ENCODE measurements at places on chromosomes 7 and 10.

DNA sequence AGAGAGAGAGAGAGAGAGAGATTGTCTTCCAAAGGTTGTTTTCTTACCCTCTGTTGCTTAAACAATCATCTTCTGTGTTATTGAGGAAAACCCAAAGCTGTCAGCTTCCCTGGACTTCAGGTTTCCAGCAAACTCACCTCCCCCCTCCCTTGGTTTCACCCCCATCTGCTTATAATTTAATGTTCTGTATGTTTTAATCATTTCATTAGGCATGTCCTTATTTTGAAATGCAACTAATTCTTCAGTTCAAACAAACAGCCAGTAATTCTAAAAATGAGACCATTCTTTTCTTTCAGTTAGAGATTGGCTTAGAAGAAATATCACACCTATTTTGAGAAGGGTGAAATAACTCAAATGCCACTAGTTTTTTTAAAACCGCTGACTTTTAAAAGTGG lies 102.9 kb downstream of the FAM204A start:
- DNase-seq, result no peak

- DNase-seq, result no peak
Measured at GRCh38 chr10:29131952-29132547, 156.8 kb upstream of the LYZL1 start.

- DNase-seq, result no peak
Measured at GRCh38 chr10:132103116-132103910, 37.6 kb downstream of the JAKMIP3 start.

- DNase-seq, result no peak
Measured at GRCh38 chr10:18282094-18282493, 141.9 kb downstream of the CACNB2 start.

DNA sequence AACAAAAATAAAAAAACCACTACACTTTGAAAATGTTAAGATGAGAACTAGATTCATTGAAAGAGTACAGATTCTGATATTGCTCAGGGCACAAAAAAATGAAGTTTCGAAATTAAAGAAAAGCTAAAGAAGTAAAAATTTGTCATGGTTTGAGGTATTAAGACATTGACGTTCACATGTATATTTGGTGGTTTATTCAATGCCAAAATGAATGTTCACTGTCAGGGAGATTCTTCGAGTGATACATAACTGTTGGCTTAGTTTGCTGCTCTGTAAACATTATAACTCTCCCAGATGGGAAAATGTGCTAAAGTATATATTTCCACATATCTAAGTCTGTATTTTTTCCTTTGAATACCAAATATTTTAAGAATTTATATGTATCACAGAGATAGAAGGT lies 345.0 kb downstream of the SEMA3D start:
- no peak for DNase-seq

DNA sequence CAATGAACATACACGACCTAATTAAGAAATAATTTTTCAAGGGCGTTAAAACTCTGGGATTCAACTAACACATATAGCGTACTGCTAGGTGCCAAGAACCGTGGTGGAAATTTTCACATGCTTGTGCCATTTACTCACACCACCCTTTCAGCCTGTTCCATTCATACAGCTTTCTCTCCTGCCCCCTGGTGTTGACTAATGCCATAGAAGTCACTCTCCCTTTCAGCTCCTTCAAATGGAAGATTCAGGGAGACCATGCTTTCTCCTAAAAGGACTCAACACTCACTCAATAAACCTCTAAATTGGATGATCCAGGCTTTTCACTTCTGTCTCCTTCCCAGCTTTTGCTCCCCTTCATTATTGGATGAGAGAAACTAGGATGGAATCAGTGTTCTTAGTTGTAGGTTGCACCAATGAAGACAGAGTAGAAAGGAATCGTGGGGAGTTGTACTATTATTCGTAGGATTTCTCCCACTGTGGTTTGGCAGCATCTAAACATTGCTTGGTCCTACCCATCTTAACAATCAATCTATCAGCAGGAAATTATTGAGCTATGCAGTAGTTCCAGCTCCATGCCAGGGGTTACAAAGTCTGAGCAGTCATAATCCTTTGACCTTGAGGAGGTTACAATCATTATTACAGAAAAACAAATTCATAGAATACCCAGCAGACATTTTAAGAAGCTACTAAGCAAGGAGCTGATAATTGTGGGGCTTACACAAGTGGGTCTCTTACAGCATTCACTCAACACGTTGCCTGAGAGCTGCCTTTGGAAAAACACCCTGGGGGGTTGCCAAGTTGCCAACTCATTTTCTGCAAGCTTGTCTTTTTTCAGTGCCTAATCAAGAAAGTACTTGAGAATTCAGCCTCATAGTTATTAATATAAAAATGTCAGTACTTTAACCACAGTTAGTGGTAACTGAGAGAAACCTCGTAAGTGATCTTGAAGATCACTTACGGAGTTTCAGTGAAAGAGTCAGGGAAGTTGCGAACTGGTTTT lies 2.8 kb upstream of the PPP1R3C start:
- peak; percentile 60 for DNase-seq

DNA sequence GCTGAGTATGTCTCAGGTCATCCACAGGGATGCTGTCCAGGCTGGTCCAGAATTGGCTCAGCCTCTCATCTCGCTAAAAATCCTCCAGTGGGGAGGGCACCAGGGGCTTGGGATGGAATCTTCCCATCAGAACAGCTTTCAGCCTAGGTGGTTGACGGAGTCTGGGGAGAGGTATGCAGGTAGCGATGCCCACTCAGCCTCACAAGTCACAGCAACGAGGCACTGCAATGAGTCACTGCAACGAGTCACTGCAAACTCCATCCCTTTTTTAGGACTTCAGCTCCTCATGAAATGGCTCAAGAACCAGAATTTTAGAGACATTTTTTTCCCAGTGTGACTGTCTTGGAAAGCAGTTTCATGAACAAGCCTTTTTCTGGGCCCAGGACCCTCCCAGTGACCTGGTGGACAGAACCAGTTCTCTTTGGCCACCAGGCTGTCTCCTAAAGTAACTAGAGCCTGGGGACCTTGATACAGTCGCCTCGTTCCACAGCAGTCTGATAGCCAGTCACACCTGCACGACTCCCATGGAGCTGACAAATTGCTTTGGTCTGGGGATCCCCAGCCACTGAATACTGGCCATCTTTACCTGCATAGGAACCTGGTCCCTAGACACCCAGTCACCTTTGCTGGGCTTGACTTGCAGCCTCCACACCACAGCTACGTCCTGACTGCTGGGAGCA lies 41.3 kb upstream of the PPP2R2D start:
- no peak for DNase-seq

DNA sequence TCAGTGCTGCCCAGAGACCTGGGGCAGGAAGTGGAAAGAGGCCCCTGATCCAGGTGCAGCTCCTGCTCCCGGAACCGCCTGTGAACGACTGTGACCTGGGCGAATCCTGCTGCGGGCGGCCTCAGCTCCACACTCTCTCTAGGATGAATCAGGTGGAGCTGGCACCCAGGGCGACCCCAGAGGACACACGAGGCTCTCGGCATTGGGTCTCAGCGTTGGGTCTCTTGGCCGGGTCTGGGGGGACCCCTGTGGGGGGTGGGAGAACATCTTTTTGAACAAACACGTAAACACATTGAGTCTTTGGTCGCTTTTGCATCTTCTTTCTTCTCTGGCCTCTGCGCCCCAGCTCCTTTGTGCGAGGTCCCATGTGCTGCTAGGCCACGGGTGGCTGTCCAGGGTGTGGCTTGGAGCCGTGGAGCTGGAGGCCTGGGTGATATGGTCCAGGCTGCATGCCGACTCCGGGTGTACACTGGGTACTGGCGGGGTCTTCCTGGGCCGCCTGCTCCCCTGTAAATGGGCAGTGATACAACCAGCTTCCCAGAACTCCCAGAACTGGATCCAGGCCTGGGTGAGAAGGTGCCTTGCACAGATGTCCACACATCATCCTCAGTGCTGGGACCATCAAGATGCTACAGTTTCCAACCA lies 435.8 kb downstream of the DNAJB6 start:
- no peak for DNase-seq

GRCh38 chr10:84236807-84237198 lies 4.5 kb downstream of the LRIT1 start:
- DNase-seq, result no peak

DNA sequence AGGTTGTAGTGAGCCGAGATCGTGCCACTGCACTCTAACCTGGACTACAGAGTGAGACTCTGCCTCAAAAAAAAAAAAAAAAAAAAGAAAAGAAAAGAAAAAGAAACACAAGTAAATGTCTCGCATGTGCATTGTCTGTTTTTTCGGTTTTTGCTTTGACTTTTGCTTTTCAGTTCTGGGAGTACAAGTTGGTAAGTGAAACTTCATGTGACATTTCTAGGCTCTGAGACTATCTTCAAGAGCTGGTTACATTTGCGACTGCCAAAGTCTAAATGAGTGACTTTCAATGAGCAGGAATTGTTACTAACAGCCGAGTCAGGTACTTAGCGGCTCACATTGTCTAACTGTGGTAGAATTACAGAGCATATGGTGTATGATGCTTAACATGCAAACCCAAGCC lies 107.0 kb upstream of the CELF2 start:
- DNase-seq, result no peak

GRCh38 chr10:132980426-132981172 lies 38.2 kb upstream of the CFAP46 start:
- DNase-seq, result no peak

- no peak for DNase-seq
Measured at GRCh38 chr7:6210621-6211372, 61.6 kb downstream of the CYTH3 start.

DNA sequence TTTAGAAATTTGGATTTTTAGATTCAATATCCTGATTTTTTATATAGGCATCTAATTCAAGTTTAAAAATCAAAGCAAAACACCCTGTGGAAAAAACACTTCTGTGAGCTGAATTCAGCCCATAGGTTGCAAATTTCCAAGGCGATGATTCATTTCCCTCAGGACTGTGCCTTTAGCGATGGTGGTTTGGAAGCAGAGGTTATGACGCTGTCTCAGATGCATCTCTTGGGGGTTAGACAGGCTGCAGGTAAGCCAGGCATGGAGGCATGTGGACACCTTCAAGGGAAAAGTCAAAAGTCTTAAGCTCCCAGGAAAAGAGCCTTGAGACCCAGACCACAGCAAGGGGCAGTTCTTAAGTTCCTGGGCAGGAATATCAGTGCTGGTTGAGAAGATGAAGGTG lies 9.5 kb upstream of the FRA10AC1 start:
- no peak for DNase-seq

GRCh38 chr10:219731-220472 lies 84.6 kb downstream of the ZMYND11 start:
- DNase-seq, result no peak

DNA sequence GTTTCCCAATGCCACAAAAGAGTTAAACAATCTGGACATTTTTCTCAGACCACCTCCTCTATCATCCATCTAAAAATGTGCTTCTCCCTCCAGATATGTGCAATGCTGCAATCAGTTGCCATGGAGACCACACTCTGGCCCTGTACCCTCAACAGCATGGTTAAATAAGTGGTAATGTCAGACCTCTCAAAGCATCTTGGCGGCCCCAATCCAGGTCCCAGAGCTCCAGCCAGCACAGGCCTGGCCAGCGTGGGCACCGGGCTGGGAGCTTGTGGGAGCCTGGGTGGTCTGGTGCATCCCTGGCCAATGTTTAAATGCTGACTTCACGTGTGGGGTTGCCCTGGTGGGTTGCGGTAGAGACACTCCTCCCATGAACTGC lies 362.9 kb upstream of the ZNF32 start:
- DNase-seq, result no peak

- DNase-seq, result no peak
Measured at GRCh38 chr10:55852900-55853299, 508.2 kb downstream of the ZWINT start.

DNA sequence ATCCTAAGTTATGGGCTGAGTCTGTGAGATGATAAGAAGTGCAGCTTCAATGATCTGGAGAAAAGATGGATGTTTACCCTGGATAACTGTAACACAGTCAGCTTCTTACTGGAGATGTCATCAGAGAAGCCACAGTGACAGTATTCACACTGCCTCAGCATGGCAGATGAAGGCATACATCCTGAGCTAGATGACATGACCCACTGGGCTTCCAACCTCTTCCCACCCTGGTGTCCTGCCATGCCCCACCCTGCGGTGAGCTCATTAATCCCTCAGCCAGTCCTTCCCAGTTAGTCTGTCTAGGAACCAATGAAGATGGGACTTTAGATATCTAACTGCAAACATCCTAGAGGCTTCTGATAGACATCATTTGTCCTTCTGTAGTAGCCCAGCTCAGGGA lies 213.8 kb downstream of the TAX1BP1 start:
- no peak for DNase-seq

- DNase-seq, result peak; percentile 9
Measured at GRCh38 chr10:5047912-5048628, 44.4 kb upstream of the AKR1C2 start.

- no peak for DNase-seq
Measured at GRCh38 chr7:6182993-6183392, 89.4 kb downstream of the CYTH3 start.

GRCh38 chr10:82266438-82266837 lies 391.4 kb downstream of the NRG3 start:
- DNase-seq, result no peak

- DNase-seq, result no peak
Measured at GRCh38 chr7:126440542-126440941, 812.2 kb downstream of the GRM8 start.

GRCh38 chr7:32890010-32890792 lies 1.4 kb downstream of the KBTBD2 start:
- DNase-seq, result peak; percentile 59

DNA sequence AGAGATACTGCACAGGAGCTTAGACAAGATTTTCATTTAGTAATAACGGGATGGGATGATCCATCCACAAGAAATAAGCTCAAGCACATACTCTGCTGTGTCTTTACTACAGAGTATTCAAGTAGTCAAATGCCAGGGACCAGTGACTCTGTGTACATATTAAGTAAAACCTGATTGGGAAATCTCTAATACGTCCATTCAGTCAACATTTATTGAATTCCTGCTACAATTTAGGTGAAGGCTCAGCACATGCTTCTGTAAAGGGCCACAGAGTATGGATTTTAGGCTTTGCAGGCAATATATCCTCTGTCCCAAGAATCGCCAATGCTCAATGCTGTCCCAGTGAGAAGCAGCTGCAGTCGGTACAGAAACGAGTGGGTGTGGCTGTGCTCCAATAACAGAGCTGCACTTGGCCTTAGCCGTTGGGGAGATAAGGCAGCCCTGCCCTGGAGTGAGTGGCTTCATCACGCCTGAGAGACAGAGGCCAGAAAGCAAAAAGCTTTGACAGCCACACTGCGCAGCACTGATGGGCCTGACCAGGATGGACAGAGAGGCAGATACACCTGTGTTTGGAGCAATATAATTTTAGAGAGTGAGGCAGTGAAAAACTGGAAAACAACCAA lies 186.8 kb downstream of the PARD3 start:
- no peak for DNase-seq

GRCh38 chr7:106180721-106181120 lies 68.6 kb upstream of the SYPL1 start:
- DNase-seq, result no peak

DNA sequence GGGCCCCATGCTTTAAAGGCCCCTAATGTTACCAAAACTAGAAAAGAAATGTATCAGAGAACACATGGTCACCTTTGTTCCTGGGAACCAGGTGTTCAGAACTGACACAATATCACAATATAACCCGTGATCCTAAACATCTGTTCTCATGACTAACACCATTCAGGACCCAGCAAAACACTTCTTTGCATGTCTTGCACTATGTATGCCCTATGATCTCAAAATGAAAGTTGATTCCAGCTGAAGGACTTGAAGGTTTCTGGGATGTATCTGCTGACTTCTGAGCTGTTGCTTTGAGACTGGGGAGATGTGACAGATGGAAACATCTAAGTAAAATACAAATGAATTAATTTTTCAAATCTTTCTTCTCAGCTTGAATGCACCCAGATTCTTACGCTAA lies 37.5 kb upstream of the PIK3CG start:
- no peak for DNase-seq

- DNase-seq, result peak; percentile 33
Measured at GRCh38 chr10:87734987-87735827, 75.5 kb downstream of the PAPSS2 start.

All from activated CD4-positive, alpha-beta T cell treated with anti-CD3 and anti-CD28 coated beads, Interleukin-2, Interleukin-4, amounts not matched to agents 100 ng/mL and 50 ng/mL, durations not matched to agents 16 hours and 8 hours (primary cell).